ENCODE measurements at places on chromosomes 4 and X. TPM values are rescaled to one million over a fixed set of nuclear protein-coding genes. Genes with fewer than 3 reads are reported as not detected.

GRCh38 chr4:69764311-69764710 is 3.9 kb upstream of the SULT1B1 start:
- no peak for DNase-seq
- H3K4me3 ChIP-seq = no peak overlapping the region
- no peak overlapping the region for H3K27ac ChIP-seq
- H3K36me3 ChIP-seq = no peaks in the 10 kb centered on the region

DNA sequence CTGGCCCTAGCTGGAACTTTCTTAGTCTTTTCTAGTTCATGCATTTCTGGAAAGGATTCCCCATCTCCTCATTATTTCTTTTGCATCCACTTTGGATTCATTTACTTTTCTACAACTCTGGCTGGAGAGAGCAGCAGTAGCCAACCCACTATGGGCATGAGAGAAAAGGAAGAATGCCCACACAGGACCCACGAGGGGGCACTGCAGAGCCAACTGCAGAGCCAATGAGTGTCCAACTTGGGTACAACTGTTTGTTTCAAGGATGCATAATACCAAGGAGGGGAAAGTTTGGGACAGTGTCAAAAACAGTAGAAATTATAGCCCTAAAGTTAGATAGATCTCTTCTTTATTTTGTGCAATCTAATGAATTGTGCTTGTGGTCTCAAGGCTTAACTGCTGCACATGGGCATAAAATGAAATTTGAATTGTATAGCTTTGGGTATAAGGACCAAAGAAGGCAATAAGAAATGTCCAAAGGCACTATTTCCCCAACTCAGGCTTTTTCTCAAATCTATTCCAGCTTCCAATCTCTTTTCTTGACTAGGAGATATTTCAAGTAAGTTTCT is 230.6 kb downstream of the NSUN7 start:
- H3K4me3 ChIP-seq = no peak overlapping the region
- H3K36me3 ChIP-seq = no peaks in the 10 kb centered on the region
- H3K27me3 ChIP-seq = no peaks in the 10 kb centered on the region
- DNase-seq = no peak
- H3K27ac ChIP-seq = no peak overlapping the region

- H3K27ac ChIP-seq = no peak overlapping the region
- no peaks in the 10 kb centered on the region for H3K4me1 ChIP-seq
- DNase-seq = no peak
- H3K4me3 ChIP-seq = no peak overlapping the region
Measured at GRCh38 chr4:27908356-27908755, 1047.7 kb downstream of the STIM2 start.

- no peak overlapping the region for H3K27ac ChIP-seq
- no peaks in the 10 kb centered on the region for H3K36me3 ChIP-seq
- H3K27me3 ChIP-seq = no peaks in the 10 kb centered on the region
- no peaks in the 10 kb centered on the region for H3K4me1 ChIP-seq
- DNase-seq = no peak
- H3K4me3 ChIP-seq = no peak overlapping the region
Measured at GRCh38 chr4:151420250-151420807, 11.4 kb downstream of the FHIP1A start.

DNA sequence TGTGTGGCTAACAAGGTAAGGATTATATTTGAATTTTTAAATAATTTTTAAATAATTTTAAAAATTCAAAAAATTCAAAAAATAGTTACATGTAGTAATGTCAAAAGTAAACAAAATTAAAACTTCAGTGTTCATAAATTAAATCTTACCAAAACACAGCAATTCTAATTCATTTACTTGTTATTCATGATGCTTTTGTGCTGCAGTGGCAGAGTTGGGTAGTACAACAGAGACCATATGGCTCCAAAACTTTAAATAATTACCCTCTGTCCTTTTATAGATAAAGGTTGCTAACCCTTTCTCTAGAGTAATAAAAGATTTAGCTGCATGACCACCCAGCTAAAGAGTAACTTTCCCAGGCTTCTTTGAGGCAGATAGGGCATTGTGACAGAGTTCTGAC is 1355.6 kb downstream of the FSTL5 start:
- no peak overlapping the region for H3K4me3 ChIP-seq
- no peaks in the 10 kb centered on the region for H3K36me3 ChIP-seq
- no peaks in the 10 kb centered on the region for H3K4me1 ChIP-seq

MAGEA1 gene
- not detected for total RNA-seq

- no peaks in the 10 kb centered on the region for H3K27me3 ChIP-seq
- DNase-seq = no peak
- no peak overlapping the region for H3K4me3 ChIP-seq
- H3K36me3 ChIP-seq = no peaks in the 10 kb centered on the region
Measured at GRCh38 chr4:62548765-62549164, 1348.6 kb downstream of the ADGRL3 start.

- peak; percentile 10 for DNase-seq
- peaks cover 23% of the 10 kb centered on the region for H3K4me1 ChIP-seq
- no peak overlapping the region for H3K27ac ChIP-seq
- H3K4me3 ChIP-seq = no peak overlapping the region
- H3K36me3 ChIP-seq = no peaks in the 10 kb centered on the region
- H3K27me3 ChIP-seq = no peaks in the 10 kb centered on the region
Measured at GRCh38 chrX:101206471-101206870, 13.1 kb upstream of the DRP2 start.

PPEF1 gene
- 0.15 TPM for total RNA-seq

All from activated CD4-positive, alpha-beta memory T cell treated with anti-CD3 and anti-CD28 coated beads for 36 hours (primary cell).